ENCODE measurements at places on chromosomes 1 and 21. TPM values are rescaled to one million over a fixed set of nuclear protein-coding genes. Genes with fewer than 3 reads are reported as not detected.
A peak's percentile ranks its signal among the peaks of the same experiment; 100 is the strongest.

DNA sequence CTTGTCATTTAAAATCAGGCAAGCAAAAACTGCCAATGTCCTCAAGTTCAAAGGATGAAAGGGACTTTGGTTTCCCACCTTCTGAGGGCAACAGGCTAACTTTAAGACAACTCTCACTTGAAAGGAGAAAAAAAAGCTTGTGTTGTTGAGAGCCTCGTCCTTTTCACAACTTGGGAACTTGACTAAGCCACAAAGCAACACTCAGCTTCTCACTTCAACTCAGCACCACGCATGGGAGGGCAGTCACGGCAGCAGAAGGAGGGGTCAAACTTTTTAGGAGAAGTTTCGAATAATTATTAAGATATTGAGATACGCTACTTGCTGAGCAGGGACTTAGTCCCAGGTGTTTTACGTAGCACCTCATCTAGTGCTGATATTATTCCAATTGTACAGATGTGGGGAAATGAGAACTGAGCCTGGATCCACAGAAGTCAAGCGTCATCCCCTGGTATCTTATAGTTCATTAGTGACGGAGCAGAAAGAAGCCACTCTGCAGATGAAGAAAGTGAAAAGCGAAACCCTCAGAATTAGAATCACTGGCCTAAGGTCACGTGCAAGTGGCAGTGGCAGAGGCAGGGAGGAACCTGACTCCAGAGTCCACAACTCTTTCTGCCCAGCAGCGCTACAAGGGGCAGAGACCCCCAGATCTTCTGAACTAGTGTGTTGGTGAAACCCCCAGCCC lies 83.6 kb downstream of the JAK1 start:
- H3K27ac ChIP-seq: no peak overlapping the region
- no peak for DNase-seq
- H3K4me3 ChIP-seq: no peak overlapping the region

DNA sequence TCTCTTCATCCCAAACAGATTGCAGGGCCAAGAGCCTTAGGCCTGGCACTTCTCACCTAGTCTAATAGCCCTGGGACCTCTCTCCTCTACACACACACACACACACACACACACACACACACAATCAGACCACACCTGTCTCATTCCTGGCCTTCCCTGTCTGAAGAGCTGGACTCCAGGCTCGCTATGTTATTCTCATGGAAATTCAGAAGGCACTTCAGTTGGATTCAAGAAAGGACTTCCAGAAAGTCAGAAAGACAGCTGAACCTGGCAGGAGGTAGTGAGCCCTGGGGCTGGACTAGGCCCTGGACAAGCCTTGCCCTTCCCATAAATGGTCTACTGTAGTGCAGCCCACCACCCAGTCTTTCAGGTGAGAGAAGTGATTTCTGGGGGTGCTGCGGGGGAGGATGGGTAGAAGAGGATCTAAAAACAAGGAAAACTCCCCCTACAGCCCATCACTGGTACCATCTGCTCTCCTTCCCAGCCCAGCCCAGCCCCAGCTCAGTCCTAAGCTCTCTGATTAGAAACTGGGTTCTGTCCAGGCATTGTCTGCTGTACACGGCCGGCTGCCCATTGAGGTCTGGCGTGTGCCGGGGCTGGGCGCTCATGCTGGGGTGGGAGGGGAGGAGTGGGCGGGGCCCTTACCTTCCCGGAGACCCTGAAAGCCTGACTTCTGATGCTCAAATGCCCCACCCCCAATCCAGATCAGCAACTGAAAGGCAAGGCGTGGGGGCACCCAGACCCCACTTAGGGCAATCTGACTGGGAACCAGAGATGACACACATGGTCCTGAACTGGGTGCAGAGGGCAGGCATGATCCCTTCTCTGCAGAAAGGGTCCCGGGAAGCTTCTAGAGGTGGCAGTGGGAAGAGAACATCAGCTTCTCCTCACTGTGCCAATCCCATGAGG lies 2.5 kb downstream of the KIF21B start:
- H3K27ac ChIP-seq: peak overlapping the region; percentile 88
- peaks cover 13% of the 10 kb centered on the region for H3K4me1 ChIP-seq
- H3K27me3 ChIP-seq: peaks cover 21% of the 10 kb centered on the region
- no peak for DNase-seq
- H3K4me3 ChIP-seq: peak overlapping the region; percentile 58
- no peaks in the 10 kb centered on the region for H3K36me3 ChIP-seq

- H3K27me3 ChIP-seq: no peaks in the 10 kb centered on the region
- H3K4me1 ChIP-seq: peaks cover 14% of the 10 kb centered on the region
These were observed 1.9 kb upstream of the YRDC start for GRCh38 chr1:37809942-37810341.

DNA sequence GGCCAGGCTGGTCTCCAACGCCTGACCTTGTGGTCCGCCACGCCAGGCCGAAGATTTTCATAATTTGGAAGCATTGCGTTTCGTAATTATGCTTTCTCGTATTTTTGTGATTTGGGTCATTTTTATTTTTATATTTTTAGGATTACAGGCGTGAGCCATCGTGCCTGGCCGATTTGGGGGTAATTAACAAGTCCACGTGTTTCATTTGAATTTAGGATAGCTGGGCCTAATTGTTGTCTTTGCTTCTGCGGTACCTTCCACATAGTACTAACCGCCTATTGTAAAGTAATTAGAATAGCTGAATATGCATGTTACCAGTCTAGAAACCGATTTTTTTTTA lies 1.0 kb downstream of the RCC1 start:
- peak overlapping the region; percentile 92 for H3K27ac ChIP-seq
- peak overlapping the region; percentile 79 for H3K4me3 ChIP-seq

DNA sequence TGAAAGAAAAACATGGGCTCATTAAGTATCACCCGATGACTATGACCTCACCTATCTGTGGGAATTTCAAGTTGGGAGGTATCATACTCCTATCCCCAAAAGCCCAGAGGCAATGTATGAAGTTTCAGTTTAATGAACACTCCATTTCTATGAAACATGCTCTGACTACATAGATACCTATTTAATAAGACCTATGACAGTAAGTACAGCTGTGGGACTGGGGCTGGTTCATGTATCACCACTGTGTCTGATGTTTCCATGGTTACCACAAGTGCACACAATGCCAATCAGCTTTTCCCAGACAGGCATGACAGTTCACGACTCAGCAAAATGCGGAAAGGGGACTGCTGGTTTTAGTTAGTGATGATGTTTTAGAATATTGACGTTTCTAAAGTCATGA lies 167.7 kb downstream of the SIPA1L2 start:
- no peak for DNase-seq
- H3K4me1 ChIP-seq: no peaks in the 10 kb centered on the region
- H3K36me3 ChIP-seq: no peaks in the 10 kb centered on the region

GRCh38 chr1:207140536-207140935 lies 36.5 kb downstream of the C4BPA start:
- H3K27me3 ChIP-seq: no peaks in the 10 kb centered on the region
- H3K4me1 ChIP-seq: no peaks in the 10 kb centered on the region
- DNase-seq: no peak
- no peak overlapping the region for H3K27ac ChIP-seq

GRCh38 chr1:53044926-53045325 lies 17.1 kb upstream of the PODN start:
- H3K4me1 ChIP-seq: peaks cover 9% of the 10 kb centered on the region
- H3K27ac ChIP-seq: no peak overlapping the region

- no peaks in the 10 kb centered on the region for H3K36me3 ChIP-seq
- no peaks in the 10 kb centered on the region for H3K27me3 ChIP-seq
- peak; percentile 62 for DNase-seq
- H3K4me1 ChIP-seq: no peaks in the 10 kb centered on the region
- no peak overlapping the region for H3K4me3 ChIP-seq
- no peak overlapping the region for H3K27ac ChIP-seq
These were observed 66.0 kb upstream of the EFHD2 start for GRCh38 chr1:15343729-15344128.

- no peaks in the 10 kb centered on the region for H3K27me3 ChIP-seq
- DNase-seq: peak; percentile 68
- peak overlapping the region; percentile 52 for H3K4me3 ChIP-seq
- peaks cover 23% of the 10 kb centered on the region for H3K4me1 ChIP-seq
- H3K36me3 ChIP-seq: no peaks in the 10 kb centered on the region
These were observed 1.4 kb upstream of the KLHL21 start for GRCh38 chr1:6603915-6604558.

- DNase-seq: no peak
- H3K4me3 ChIP-seq: no peak overlapping the region
- no peak overlapping the region for H3K27ac ChIP-seq
- no peaks in the 10 kb centered on the region for H3K27me3 ChIP-seq
- H3K36me3 ChIP-seq: no peaks in the 10 kb centered on the region
These were observed 10.1 kb downstream of the TRAF5 start for GRCh38 chr1:211336775-211337174.

DNA sequence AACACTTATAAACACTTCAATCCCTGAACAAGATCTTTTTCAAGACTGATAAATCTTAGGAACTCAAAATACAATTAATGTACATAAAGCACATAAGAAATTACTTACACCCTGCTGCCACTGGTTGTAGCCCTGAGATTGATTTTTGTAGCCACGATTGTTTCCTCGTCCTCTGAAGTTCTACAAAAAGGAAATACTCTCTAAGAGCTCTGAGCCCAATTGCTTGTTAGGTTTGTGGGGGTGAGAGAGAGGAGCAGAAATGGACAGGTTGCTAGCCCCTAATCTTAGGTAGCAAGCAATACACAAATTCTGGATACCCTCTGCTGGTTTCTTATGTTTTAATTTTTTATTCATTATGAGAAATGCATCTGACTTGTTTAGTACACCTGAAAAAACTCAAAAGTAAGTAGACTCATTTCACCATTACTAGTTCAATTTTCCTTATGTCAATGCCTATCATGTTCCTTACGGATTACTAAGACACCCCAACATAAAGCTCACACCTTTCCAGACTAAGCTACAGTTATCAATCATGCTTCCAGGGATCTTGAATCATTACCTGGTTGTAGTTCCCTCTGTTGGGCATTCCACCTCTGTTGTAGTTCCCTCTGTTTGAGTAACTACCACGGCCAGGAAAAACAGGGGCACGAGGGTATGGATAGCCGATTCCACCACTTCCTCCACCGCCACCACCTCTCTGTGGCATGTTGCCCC lies 9.3 kb downstream of the HNRNPU start:
- no peak for DNase-seq
- H3K36me3 ChIP-seq: no peaks in the 10 kb centered on the region
- peaks cover 12% of the 10 kb centered on the region for H3K4me1 ChIP-seq
- H3K27ac ChIP-seq: peak overlapping the region; percentile 58
- no peak overlapping the region for H3K4me3 ChIP-seq
- no peaks in the 10 kb centered on the region for H3K27me3 ChIP-seq

DNA sequence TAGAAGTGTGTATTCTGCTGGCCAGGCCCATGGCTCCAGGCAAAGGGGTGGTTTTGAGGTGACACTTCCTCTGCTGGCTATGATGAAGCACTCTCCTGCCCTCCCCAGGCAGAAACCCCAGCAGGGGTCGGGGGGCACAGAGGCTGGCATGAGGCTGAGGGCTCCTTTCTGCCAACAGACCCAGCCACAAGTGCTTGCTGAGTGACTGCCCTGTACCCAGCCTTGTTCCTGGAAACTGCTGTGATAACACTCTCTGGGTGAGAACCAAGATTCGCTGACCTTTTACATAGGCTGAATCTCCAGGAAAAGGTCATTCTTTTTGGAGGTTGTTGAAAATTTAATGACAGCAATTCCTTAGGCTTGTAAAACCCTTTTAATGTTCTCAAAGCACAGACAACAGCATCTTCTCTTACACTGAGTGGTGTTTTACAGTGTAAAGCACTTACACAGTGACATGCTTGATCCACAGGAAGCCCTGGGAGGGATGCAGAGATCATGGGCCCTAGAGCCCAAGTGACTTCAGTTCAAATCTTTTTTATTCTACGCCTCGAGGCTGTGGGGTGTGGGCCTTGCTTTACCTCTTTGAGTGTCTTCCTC lies 155.5 kb upstream of the FGGY start:
- H3K27me3 ChIP-seq: no peaks in the 10 kb centered on the region
- no peaks in the 10 kb centered on the region for H3K4me1 ChIP-seq
- no peak overlapping the region for H3K27ac ChIP-seq
- H3K4me3 ChIP-seq: no peak overlapping the region
- no peak for DNase-seq
- no peaks in the 10 kb centered on the region for H3K36me3 ChIP-seq

GRCh38 chr1:204031098-204031710 lies 41.7 kb upstream of the SOX13 start:
- no peaks in the 10 kb centered on the region for H3K4me1 ChIP-seq
- no peaks in the 10 kb centered on the region for H3K27me3 ChIP-seq
- no peaks in the 10 kb centered on the region for H3K36me3 ChIP-seq
- no peak overlapping the region for H3K27ac ChIP-seq
- H3K4me3 ChIP-seq: no peak overlapping the region
- DNase-seq: no peak

DNA sequence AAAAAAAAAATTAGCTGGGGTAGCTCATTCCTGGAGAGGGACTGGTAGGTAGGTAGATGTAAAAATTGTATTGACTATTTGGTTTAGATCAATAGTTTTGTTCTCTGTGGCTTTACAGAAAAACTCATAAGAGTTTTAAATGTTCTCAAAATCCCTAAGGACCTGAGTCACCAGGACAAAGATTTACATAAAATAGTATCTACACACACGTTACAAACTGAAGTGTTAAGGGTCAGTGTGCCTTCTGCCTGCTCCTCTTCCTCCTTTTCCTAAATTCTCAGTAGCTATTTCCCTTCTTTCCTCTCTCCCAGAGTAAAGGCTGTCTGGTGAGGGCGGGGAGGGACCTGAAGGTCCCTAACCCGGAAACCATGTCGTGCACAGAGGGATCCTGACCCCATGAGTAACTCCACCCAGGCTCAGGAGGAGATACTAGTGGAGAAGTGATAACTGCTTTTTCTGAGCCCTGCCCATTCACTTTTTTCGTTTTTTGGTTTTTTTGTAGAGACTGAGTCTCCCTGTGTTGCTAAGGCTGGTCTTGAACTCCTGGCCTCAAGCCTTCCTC lies 8.1 kb downstream of the PLEKHM2 start:
- no peak for DNase-seq
- peaks cover 6% of the 10 kb centered on the region for H3K4me1 ChIP-seq
- no peak overlapping the region for H3K4me3 ChIP-seq

GRCh38 chr1:236844499-236845271 lies 49.6 kb downstream of the MTR start:
- no peaks in the 10 kb centered on the region for H3K4me1 ChIP-seq
- H3K27me3 ChIP-seq: no peaks in the 10 kb centered on the region
- no peak overlapping the region for H3K27ac ChIP-seq
- no peak overlapping the region for H3K4me3 ChIP-seq

- DNase-seq: no peak
- H3K36me3 ChIP-seq: no peaks in the 10 kb centered on the region
- peak overlapping the region; percentile 41 for H3K27ac ChIP-seq
- H3K27me3 ChIP-seq: no peaks in the 10 kb centered on the region
These were observed 349.3 kb downstream of the RGS7 start for GRCh38 chr1:241007668-241008067.

GRCh38 chr1:153354515-153355193 lies 3.0 kb upstream of the S100A9 start:
- no peaks in the 10 kb centered on the region for H3K36me3 ChIP-seq
- no peaks in the 10 kb centered on the region for H3K4me1 ChIP-seq
- peaks cover 22% of the 10 kb centered on the region for H3K27me3 ChIP-seq
- H3K4me3 ChIP-seq: no peak overlapping the region

GRCh38 chr21:31180256-31181081 lies 142.2 kb upstream of the KRTAP19-8 start:
- DNase-seq: no peak
- no peak overlapping the region for H3K27ac ChIP-seq
- no peak overlapping the region for H3K4me3 ChIP-seq
- no peaks in the 10 kb centered on the region for H3K4me1 ChIP-seq
- H3K27me3 ChIP-seq: no peaks in the 10 kb centered on the region

The DMRTA2 gene
- total RNA-seq: not detected

The POU3F1 gene
- not detected for total RNA-seq

The GABRD gene
- 0.50 TPM for total RNA-seq

The EEIG2 gene
- total RNA-seq: 16.6 TPM

The EIF4G3 gene
- total RNA-seq: 56.8 TPM

The CYP4A22 gene
- not detected for total RNA-seq

The CLDN17 gene
- total RNA-seq: not detected

The OR2L13 gene
- not detected for total RNA-seq

The TCHH gene
- 0.03 TPM for total RNA-seq

The RPTN gene
- not detected for total RNA-seq

The CNKSR1 gene
- total RNA-seq: 17.2 TPM
